ENCODE measurements at places on chromosomes 7 and 10.

DNA sequence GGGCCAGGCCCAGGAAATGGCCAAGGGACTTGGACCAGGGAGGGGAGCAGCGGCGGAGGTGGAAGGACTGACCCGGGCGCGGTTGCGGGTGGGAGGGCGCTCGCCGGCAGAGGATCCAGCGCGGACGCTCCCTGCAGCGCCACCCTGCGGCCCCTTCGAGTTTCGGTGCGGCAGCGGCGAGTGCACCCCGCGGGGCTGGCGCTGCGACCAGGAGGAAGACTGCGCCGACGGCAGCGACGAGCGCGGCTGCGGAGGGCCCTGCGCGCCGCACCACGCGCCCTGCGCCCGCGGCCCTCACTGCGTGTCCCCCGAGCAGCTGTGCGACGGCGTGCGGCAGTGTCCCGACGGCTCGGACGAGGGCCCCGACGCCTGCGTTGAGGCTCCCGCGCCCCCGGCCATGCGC, 16.8 kb upstream of the ZNF467 start:
- H3K27ac ChIP-seq = no peak overlapping the region
- DNase-seq = no peak
- no peak overlapping the region for H3K4me3 ChIP-seq
- H3K27me3 ChIP-seq = no peaks in the 10 kb centered on the region
- no peaks in the 10 kb centered on the region for H3K4me1 ChIP-seq

DNA sequence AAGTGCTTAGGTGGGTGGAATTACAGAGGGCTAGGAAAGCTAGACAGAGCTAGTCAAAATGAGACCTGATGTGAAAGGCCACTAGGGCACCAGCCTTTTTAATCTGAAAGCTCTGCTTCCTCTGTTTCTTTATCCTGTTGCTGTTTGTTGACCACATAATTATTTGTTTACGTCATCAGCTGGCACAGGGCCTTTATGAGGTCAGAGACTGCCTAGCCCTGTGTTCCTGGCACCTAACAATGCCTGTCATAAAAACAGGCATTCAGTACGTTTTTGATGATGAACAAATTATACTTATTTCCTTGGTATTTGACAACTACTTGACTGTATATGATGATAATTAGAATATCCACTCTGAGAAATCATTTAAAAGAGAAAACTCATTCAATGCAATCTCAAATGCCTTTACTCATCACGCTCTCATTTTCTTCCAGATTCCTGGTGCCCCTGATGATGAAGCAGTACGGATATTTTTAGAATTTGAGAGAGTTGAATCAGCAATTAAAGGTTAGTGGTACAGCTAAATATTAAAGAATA, 26.0 kb downstream of the RBM17 start:
- H3K4me1 ChIP-seq = no peaks in the 10 kb centered on the region
- H3K27ac ChIP-seq = peak overlapping the region; percentile 39
- H3K27me3 ChIP-seq = no peaks in the 10 kb centered on the region
- no peaks in the 10 kb centered on the region for H3K36me3 ChIP-seq

GRCh38 chr10:114347791-114348190, 56.5 kb downstream of the AFAP1L2 start:
- no peaks in the 10 kb centered on the region for H3K27me3 ChIP-seq
- peaks cover 13% of the 10 kb centered on the region for H3K4me1 ChIP-seq
- H3K4me3 ChIP-seq = no peak overlapping the region
- H3K36me3 ChIP-seq = no peaks in the 10 kb centered on the region
- peak overlapping the region; percentile 78 for H3K27ac ChIP-seq

- DNase-seq = peak; percentile 85
- no peaks in the 10 kb centered on the region for H3K27me3 ChIP-seq
- H3K27ac ChIP-seq = peak overlapping the region; percentile 99
- no peaks in the 10 kb centered on the region for H3K36me3 ChIP-seq
- H3K4me1 ChIP-seq = peaks cover 31% of the 10 kb centered on the region
Measured at GRCh38 chr10:124560377-124561105, 98.9 kb downstream of the LHPP start.

DNA sequence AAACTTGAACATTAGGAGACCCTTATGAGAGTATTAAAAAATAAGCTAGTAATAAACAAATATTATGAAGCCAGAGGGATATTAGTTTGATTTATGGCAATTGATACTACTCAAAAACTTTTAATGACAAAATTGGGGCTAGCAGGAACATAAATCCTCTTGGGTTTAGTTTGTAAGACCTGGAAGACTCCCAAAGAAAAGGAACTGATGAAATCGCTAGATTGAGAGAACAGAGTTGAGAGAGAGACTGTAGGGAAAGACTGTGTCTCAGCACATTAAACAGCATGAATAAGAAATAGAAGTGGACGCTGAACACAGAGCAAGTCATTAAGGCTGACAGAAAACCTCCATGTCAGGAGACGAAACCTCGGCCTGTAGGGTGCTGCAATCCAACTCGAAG, 56.4 kb downstream of the ICA1 start:
- H3K27me3 ChIP-seq = no peaks in the 10 kb centered on the region
- peak overlapping the region; percentile 43 for H3K27ac ChIP-seq
- H3K4me1 ChIP-seq = no peaks in the 10 kb centered on the region
- H3K4me3 ChIP-seq = no peak overlapping the region
- no peak for DNase-seq
